D341Med (cell line): ENCODE measurements at places on chromosomes 6 and 20.

- no peak for DNase-seq
Measured at GRCh38 chr6:148516617-148517016, 174.0 kb downstream of the SASH1 start.

DNA sequence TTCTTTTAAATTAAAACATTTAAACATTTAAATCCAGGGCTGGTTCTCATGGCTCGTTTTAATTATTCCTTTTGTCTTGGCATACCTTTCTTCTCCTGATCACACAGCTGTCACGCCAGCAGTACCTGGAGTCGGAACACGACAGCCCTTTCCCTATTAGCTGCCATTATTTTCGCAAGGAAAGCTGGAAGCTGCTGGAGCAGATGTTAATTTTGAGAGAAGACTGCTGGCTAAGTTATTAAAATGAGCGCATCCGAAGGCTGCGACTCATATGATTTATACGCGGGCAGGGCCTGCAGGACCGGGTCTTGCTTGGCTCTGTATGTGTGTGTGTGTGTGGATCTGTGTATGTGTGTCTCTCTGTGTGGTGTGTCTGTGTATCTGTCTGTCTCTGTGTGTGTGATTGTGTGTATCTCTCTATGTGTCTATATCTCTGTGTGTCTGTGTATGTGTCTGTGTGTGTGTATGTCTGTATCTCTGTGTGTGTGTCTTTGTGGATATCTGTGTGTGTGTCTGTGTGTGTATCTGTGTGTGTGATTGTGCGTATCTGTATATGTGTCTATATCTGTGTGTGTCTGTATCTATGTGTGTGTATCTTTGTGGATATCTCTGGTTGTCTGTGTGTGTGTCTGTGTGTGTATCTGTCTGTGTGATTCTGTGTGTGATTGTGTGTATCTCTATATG, 191.5 kb downstream of the CDH4 start:
- DNase-seq: no peak

DNA sequence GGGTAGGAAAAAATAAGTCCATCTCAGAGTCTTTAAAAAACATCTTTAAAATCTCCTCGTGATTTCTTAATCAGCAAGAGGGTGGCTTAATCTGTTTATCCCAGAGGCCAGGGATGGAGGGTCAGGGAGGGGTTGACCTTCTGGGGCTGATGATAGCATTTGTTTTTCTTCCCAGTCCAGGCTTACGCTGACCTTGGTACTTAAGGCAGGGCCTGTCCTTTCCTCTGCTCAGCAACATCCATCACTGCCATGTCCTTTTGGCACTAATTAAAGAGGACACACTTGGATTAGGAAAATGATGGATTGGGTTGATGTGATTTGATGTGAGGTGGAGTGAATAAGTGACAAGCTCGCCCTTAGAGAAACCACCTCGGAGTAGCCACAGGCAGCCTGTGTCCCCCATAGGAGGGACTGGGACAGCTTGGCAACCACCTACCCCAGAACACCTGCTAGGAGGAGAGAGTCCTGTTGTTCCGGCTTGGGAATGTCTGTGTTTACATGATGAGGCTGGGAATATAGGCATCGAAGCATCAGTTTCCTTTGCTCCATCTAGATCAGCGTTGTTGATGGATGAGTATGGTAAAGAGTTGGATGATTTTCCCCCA, 44.2 kb downstream of the PHACTR3 start:
- no peak for DNase-seq

DNA sequence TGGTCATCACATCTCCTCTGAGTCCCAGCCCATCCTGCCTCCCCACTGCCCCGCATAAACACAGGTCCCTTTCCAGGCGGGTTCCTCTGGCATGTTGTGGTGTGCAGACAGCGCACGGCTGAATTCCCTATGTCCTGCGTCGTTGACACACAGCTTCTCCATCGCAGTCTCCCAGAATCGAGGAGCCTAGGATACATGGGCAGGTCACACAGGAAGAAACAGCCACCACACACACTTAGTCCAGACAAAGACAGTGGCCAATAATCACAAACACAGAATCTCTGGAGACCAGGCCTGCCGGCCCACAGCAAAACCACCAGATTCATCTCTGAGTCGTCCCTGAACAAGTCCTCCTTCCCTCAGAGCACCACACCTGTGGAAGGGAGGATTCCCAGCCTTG, 34.8 kb downstream of the SCML4 start:
- DNase-seq: no peak

DNA sequence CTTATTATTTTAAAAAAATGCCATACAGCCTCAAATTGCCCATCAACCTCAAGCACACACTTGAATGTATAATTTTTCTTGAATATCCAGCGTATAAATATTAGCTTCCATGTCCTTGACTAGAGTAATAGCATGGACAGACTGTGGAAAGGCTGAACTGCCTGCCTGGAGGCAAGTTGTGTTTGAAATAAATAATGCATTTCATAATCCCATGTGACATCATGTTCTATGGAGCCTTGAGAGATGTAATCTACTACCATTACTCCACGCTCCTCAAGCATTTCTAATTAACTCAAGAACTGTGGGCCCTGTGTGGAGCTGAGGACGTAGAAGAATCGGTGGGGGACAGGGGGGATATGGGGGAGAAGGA, 94.2 kb downstream of the CDS2 start:
- no peak for DNase-seq
